Epithelial cell of esophagus (primary cell): ENCODE measurements at places on chromosomes 4 and X.
A peak's percentile ranks its signal among the peaks of the same experiment; 100 is the strongest.

DNA sequence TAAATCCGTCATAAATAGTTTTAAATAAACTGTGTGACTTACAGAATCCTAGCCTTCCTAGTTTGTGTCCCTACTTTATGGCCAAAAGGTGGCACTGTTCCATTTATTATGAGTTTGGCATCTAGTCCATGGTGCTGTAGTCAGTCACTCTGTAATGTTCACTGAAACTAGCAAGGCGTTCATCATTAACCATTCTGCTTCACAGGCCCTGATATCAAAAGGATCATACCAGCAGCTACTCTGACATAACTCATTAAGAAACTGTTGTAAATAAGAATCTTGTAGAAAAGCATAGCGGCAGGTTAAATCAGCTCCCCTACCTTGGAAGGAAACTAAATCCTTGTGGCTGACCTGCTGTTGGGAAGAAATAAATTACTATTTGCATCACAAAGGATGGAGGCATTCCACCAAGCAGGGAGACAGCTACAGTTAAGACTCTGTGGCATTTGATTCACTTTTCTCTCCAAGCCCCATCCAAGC is 919.6 kb upstream of the DIAPH2 start:
- peak; percentile 49 for DNase-seq

DNA sequence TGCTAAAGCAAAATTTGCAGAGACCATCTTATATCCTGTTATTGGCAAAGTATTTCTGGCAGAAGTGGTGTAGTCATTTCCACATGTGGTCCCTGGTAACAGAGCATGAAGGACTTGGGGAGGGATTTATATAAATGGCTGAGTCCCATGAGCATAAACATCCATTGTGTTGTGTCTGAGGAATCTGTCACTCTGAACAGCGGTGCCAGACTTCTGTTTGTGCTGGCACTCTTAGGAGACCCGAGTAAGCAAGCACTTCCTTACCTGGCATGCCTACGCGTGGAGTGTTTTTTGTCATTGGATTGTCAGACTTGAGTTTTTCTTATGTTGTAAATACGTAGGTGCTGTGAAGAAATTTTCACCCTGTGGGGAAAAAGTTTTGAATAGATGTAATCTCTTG is 285.9 kb downstream of the ARHGAP10 start:
- DNase-seq: peak; percentile 10

- DNase-seq: peak; percentile 46
Measured at GRCh38 chrX:78673246-78673645, 14.1 kb upstream of the RTL3 start.

- DNase-seq: no peak
Measured at GRCh38 chrX:101203761-101204351, 15.7 kb upstream of the DRP2 start.

DNA sequence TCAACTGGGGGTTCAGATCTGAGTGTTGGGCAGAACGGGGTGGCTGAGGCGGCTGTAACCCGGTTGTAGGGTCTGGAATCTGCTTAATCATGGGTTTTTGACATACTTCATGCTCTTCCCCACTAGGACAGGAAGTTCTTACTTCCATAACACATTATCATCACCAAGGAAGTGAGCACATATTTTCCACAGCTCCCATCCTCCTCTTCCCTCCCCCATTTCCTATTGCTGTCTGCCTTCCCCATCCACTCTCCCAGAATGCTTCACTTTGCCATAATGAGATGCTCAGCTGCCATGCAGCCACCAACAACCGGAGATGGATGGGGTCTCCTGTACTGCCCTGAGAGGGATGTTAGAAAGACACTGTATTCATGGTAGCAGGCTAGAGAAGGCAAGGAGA is 6.4 kb upstream of the DCUN1D4 start:
- no peak for DNase-seq

GRCh38 chr4:133150486-133151340 is 1.6 kb downstream of the PCDH10 start:
- peak; percentile 23 for DNase-seq

DNA sequence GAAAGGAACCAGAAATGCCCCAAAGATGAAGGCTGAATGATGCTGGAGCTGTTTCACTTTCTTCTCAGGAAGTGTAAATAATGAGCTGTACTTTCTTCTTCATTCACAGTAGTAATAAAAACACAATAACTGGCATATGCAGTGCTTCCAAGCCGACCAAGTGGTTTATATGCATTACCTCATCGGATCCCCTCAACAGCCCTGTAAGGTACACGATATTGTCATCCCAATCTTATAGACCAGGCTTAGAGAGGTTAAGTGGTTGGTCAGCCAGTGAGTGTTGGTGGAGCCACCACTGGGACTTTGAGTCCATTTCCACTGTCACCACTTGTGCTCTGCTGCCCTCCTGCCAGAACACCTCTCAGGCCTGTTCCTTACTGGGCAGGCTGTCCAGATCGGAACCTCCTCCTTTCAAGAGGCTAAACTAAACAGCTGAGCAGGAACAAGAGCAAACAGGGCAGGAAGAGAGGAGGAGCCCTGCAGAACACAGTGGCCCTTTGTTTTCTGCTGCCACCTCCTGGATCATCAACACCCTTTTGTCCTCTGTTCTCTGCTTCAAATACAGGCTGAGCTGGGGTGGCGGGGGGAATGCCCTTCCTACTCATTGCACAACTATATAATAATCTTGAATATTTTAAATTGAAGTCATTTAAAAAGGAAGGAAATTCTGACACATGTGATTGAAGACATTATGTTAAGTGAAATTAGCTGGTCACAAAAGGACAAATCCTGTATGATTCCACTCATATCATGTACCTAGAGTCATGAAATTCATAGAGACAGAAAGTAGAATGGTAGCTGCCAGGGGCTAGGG is 112.5 kb upstream of the ATP6AP2 start:
- DNase-seq: peak; percentile 42

DNA sequence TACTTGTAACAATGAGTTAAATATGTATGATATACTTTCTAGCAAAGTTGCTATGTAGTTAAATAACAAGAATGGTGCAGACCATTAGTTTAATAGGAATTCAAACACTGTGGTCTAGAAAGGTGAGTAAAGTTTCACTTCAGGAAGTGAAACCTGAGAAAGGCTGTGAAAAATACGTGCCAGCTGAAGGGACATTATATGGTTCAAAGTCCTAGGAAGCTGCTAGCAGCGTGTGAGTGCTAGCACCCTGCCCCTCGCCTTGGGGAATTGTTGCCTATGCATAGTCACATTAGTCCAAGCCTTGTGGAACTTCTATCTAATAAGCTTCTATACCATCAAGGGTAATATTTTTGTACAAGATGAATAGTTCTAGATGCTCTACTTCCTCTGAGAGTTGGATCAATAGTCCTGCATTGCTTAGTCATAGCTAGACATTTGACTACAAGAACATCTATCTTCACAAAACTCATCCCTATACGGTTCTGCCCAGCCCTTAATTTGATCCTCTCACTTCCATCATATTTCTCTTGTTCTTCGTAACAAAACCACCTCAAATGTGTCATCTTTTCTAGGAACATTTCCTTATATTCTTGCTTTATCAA is 45.8 kb upstream of the ARSJ start:
- DNase-seq: no peak

DNA sequence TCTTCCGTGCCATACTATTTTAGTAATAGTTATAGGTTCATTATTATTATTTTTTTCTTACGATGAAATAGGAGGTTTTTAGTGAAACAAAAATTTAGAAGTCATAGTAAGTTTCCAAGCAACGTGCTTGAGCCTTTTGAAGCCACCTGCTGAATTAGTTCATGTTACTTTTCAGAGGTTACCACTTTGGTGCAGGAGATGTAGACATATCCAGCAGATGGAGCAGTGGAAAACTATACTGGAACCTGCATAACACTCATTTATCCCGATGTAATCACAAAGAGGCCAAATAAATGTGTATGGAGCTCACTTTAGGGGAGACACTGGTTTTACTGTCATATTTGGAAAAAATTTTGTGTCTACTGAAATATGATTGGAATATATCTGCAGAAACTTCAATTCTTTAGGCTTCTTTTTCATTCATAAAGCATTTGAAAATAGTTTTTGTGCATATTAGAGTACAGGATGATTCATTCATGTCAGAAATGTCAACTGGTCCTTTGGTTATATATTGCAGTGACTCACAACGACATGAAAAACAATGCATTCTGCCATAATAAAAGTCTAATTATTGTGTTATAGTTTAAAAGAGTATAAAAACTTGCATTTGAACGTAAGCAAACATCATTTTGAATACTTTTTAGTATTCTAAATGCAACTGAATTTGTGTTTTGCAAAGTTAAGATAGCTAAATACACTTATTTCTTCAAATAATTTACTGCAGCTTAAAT is 2182.9 kb upstream of the TENM3 start:
- DNase-seq: peak; percentile 33

- DNase-seq: peak; percentile 37
Measured at GRCh38 chr4:184265546-184266351, 48.1 kb upstream of the ENPP6 start.

- no peak for DNase-seq
Measured at GRCh38 chr4:176309046-176309445, 10.7 kb upstream of the SPCS3 start.

GRCh38 chr4:87251106-87251505 is 30.7 kb upstream of the KLHL8 start:
- DNase-seq: no peak

DNA sequence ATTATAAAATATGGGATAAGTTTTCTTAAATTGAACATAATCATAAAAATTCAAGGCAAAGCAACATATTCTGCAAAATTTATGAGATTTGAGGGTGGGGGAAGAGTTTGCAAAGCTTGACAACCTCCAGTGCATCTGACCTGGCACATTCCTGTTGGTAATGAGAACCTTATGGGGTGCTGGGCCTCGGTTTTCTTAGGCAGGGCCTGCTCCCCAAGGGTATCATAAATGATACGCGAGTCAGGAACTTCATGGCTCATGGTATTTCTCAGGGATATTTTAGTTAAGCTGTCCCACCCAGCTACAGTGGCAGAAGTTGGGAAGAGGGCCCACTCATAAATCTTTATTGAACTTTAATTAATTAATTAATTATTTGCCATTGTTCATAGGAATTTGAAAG is 13.2 kb downstream of the AFF2 start:
- DNase-seq: no peak

DNA sequence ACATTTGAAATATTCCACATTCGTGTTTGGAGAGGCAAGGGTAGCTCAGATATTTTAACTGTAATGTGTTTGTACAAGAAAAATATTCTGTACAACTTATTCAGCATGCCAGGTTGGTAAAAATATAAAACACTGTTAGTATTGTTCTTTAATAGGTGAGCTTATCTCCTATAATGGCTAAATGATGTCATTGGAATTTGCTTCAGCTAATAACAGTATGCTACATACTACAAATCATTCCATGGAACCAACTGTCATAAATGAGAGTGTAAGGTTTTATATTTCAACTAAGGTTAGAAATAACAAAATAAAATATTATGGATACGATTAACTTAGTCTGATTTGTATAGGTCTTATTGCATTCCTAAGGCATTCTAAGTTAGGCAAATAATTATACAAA is 206.6 kb downstream of the ADGRL3 start:
- no peak for DNase-seq

DNA sequence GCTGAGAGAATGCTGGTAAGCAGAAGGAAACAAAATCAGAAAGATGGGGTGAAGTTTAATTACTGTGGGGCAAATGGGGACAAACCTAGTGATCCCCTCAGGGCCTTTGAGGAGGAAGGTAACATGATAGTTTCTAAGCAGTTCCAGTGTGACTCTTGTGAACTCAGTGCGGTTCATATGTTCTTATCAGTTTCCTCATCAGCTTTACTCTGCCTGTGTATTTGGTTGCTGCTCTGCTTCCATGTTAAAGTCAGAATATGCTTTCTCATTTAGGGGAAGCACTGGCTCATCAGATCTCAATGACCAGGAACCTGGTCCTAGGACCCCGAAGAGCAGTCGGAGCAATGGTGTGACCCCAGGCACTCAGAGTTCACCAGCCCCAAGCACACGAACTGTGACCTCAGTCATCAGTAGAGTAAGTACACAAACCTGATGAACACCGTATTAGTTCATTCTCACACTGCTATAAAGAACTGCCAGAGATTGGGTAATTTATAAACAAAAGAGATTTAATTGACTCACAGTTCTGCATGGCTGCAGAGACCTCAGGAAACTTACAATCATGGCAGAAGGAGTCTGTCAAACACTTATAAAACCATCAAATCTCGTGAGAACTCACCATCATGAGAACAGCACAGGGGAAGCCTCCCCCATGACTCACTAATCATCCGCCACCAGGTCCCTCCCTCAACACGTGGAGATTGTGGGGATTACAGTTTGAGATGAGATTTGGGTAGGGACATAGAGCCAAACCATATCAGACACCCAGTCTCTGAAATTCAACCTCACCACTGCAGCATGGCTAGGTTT is 83.0 kb downstream of the SYTL5 start:
- peak; percentile 7 for DNase-seq

GRCh38 chr4:142705820-142706219 is 140.3 kb downstream of the INPP4B start:
- no peak for DNase-seq

- DNase-seq: no peak
Measured at GRCh38 chr4:40176602-40177001, 20.2 kb upstream of the RHOH start.

GRCh38 chr4:42750856-42751255 is 94.0 kb upstream of the ATP8A1 start:
- no peak for DNase-seq

- peak; percentile 58 for DNase-seq
Measured at GRCh38 chr4:138659812-138660316, 355.7 kb upstream of the NOCT start.

- no peak for DNase-seq
Measured at GRCh38 chr4:181416966-181417365, 826.2 kb upstream of the TENM3 start.

GRCh38 chrX:13212191-13212651 is 107.6 kb downstream of the ATXN3L start:
- no peak for DNase-seq

GRCh38 chr4:37434469-37434868 is 189.9 kb downstream of the NWD2 start:
- DNase-seq: peak; percentile 43

- DNase-seq: no peak
Measured at GRCh38 chrX:72081605-72082320, 50.0 kb downstream of the RTL5 start.

DNA sequence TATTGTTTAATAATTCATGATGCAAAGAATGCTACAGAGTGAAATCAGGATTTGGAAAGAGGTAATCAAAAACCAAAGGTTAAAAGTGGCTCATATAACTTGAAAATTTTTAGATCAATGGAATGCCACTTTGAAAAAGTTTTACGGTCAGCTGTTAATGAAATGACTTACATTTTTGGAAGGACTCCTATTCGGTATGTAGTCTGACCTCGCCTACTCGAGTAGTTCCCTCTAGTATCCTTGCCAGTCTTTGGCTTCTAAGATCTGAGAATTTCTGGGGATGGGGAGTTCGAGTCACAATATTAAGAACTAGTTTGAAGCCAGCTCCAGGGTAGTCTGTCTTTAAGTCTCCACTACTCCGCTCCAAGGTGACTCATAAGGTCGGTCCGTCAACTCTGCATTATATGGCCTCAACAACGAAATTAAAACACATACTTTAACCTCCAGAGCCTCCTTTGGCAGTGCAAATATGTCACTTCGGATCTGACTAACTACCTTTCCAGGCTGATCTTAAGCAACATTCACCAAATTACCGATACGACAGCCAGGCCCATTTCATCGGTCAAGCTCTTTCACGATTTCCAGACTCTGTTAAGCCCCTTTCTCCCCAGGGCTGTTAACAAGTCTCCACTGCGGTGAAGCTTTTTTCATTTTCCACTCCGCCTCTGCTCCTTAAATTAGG is 733 bp upstream of the NAA15 start:
- peak; percentile 79 for DNase-seq
